DND-41 (cell line): ENCODE measurements at places on chromosomes 1 and 21.

DNA sequence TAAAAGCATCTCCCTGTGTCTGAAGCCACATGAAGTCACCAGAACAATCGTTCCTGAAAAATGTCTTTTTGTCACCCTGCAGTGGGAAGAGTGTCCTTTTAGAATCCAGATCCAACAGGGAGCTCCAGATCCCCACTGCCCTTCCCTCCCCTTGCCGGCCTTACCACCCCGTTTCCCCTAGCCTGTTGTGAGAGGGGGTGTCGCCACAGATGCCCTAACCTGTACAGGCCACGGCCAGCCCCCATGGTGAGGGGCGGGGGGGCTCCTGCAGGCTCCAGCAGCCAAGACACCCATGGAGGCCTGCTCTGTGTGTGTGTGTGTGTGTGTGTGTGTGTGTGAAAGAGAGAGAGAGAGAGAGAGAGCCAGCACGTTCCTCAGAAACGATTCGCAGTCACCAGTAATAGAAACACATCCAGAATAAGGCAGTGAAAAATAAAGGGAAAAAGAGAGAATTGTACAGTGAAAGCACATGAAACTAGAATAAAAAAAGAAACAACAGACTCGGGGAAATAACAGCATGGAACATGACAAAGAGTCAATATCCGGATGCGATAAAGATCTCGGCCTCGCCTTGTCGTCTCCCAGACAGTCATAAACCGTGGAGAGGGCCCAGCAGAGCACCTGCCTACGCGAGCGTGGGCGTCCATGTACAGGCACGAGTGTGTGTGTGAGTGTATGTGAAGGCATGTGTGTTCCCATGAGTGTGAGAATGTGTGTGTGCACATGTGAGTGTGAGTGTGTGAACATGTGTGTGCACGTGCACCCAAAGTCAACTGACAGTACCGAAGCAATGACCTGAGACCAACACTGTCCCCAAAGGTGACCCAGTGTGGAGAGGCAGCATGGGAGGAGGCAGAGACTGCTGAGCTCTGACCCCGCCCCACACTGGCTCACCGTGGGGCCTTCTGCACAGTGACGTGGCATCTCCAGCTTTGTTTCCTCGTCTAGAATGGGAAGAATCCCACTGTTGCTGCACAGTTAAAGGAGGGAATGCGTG is 303.8 kb downstream of the NPHP4 start:
- DNase-seq = no peak

DNA sequence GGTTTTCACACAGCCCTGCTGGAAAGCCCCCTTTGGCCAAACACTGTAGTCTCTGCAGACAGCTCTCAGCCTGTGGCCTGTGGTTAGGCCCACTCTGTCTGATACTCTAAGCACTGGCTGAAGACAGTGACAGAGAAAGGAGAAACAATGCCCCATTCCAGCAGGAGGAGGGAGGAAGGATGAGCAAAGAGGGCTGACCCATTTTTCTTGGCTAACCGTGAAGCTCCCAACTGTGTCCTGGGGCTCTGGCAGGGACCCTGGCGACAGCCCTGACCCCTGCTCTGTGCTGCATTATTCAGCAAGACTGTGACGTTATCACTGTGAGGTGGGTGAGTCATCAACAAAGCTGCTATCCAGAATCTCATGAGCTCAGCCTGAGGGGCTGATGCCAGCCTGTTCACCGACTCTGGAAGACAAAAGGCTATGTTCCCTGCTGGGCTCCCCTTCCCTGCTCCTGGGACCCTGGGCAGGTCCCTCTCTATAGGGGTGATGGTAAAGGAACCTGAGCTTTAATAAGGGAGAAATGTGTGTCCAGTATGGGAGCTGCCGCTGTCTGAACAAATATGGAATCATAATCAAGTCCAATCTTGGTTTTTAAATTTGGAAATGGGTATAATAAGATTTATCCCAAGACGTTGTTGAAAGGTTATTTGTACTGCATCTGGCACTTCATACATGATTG is 107.0 kb downstream of the RHOU start:
- no peak for DNase-seq

- no peak for DNase-seq
Measured at GRCh38 chr1:197763307-197763706, 12.0 kb downstream of the DENND1B start.

DNA sequence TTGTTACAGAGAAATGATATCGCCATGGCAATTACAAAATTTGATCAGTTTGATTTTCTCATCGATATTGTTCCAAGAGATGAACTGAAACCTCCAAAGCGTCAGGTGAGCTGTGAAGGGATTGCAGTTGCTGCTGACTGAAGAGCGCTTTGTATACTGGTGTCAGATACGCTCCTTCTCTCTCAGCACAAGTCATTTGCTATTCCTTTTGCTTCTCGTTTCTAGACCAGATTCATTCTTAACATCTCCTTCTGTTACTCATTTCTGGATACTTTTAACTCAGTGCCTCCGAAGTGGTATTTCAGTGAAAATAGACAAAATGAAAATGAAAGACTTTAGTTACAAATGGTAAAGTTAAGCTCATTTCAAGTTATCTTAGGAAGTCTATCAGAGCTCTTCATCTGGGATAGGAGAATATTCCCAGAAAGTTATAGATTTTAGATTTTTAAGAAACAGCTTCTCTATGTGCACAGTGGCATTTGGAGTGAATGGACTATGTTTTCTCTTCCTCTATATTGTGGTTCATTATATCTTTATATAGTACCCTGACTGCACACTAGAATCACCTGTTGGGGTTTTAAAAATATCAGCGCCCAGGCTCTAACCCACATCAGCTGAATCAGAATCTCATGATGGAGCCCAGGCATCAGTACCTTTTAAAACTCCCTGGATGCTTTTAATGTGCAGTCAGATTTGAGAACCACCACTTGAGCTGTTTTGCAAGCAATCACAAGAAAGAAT is 30.3 kb upstream of the KCNQ4 start:
- DNase-seq = no peak

DNA sequence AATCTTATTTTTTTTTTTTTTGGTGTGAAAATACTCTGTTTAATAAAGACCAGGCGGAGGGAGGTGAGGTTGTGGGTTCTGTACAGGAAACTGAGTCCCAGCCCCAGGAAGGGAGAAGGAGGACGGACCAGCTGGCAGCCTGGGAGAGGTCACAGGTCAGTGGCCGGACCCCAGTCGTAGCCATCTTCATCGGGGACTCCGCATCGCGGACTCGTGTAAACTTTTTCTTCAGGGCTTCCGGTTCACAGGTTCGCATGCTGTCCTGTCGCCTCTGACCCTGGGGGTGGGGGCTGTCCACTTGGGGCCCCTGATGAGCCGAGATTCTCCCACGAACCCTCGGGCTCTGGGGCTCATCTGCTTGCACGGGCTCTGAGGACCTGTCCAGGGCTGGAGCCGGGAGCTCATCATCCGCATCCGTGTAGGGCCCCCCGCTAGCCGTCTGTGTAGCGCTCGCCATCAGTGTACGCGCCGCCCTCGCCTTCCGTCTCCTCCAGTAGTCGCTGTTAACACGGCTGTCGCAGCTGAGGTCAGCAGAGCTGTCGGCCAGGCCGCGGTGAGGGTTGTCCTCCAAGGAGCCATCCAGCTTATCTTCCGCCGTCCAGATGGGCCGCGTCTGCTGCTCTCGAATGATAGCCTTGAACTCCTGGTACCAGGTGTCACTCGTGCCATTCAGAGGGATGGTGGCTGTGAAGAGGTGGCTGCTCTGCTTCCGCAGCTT is 975.7 kb upstream of the PRMT6 start:
- DNase-seq = no peak

GRCh38 chr1:114075546-114076242 is 78.0 kb downstream of the SYT6 start:
- DNase-seq = no peak

- no peak for DNase-seq
Measured at GRCh38 chr1:201376464-201377374, 761 bp downstream of the TNNT2 start.

DNA sequence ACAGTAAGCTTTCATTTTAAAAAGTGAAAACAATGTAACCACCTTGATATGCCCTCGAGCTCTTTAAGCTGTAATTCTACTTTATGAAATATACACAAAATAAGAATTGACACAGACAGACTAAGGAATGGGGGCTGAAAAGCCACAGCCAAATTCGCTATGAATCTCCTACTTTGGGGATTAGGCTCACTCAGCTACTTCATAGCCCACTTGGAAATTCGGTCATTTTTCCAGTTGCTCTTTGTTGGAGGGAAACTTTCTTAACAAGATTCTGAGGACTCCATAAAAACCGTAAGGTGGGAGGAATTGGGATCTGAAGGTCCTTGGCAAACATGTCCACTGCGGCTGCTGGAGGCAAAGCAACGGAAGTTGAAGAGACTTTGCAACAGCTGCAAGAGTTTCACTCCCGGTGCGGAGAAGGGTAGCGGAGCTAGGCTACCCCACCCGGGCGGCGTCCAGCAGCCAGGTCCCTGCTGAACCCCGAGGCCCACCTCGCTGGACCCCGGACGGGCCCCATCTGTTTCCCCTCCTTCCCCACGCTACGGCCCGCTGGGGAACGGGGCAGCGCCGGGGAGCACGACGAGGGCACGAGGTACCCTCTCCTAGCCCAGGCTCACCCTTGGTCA is 634 bp downstream of the MYCBP start:
- peak; percentile 53 for DNase-seq

- no peak for DNase-seq
Measured at GRCh38 chr1:160547422-160547821, 24.4 kb upstream of the SLAMF6 start.

DNA sequence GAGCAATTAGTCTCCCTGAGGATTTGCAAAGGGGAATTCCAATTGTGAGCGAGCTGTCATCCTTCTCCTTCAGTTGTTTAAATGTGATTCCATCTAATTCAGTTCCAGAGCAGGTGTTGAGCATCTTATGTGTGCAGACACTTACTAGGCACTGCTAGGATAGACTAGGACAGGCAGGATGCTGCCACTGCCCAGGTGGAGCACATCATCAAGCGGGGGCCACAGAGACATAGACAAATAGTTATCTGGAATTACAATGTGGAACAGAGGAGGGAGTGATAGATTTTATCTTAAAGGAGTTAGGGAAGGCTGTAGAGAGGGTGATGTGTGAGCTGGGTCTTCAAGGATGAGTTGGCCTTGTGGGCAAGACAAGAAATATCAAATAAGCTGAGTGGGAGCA is 55.9 kb downstream of the CDC7 start:
- DNase-seq = no peak

DNA sequence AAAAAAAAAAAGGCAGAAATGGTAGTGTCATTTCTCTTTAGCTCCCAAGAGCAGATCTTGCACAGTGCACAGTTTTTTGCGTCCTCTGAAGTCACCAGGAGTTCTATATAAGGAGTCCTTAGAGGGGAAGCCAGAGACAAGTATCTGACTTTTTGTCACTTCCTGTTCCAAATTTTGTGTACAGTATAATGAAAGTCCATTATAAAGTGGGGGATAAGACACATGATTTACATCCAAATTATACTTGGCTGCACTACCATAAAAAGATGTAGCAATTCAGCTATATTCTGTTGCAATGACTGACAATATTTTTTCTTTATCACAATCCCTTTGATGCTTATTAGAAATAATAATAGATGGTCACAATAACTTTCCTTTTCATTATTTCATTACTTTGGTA is 1276.9 kb upstream of the ADGRL2 start:
- DNase-seq = no peak

- DNase-seq = no peak
Measured at GRCh38 chr1:204544321-204544720, 28.1 kb downstream of the MDM4 start.

DNA sequence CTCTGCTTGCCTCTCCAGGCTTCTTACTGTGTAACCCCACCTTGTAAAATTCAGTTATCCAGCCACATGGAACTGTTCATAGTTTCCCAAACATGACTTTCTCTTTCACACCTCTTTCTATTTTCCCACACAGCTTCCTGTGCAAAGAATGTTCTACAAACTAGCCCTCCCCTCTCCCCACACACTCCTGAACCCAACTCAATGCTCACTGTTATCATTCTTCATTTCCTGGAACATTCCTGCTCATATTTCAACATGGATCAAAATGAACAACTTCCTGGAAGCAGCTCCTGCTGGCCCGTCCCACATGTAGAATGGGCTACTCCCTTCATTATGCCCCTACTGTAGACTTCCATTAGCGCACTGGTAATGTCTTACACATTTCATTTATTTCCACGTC is 7.5 kb upstream of the HSD11B1 start:
- DNase-seq = no peak

DNA sequence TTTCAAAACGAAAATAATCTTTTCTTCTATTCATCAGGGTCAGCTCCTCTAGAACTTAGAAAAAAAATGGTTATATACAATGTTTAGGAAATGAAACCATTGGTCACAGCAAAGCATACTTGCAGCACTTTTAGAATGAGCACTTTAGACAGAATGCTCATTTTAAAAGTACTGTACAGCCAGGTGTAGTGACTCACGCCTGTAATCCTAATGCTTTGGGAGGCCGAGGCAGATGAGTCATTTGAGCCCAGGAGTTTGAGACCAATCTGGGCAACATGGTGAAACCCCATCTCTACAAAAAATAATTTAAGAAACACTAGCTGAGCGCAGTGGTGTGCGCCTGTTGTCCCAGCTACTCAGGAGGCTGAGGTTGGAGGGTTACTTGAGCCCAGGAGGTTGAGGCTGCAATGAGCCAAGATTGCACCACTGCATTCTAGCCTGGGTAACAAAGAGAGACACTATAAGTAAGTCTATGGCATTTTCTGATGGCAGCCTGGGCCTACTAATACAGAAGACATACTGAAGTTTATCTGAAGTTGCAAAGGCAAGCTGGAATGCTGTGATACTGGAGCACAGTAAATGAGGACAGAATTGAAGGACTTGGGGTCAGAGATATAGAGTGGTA is 48.9 kb upstream of the ZNF326 start:
- no peak for DNase-seq

DNA sequence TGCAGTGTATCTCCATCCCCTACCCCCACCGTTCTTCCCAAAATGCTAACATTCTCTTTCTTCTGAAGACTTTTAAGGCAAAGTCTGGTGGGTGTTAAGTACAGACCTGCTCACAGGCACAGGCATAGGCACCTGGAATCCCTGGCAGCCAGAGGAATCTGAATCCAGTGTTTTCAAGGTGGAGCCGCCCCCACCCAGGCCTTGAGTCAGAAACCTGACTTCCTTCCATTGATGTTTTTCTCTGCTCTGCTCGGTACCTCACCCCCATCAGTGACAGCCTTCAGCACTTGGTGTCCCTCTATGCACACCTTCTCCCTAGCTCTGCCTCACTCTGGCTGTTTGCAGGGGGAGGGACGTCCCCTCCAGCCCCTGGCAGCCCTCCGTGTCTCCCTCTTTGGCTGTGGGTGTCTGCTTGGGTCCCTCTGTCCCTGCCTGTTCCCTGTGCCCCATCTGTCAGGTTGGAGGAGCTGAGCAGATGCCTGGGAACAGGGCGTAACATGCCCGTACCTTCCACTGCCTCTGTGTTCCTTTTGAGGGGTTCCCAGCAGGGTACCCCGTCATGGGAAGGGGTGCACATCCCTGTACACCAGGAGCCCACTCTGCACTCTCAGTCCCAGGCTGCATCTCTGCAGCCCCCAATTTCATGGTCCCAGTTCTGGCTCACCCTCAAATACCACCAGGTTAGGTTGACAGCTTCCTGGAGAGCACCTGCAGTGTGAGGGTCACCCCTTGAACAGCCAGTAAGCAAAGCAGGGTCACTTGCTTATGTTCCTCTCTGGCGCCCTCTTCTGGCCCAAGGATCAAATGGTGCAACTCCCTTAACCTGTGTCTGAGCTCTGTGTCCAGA is 6.7 kb downstream of the NCDN start:
- DNase-seq = peak; percentile 80

- DNase-seq = no peak
Measured at GRCh38 chr21:41630249-41630648, 122.3 kb upstream of the TMPRSS2 start.
